Hematopoietic multipotent progenitor cell (in vitro differentiated cells): ENCODE measurements at places on chromosomes 16 and 17.

GRCh38 chr16:81908466-81909262, 102.6 kb downstream of the SDR42E1 start:
- DNase-seq, result no peak

DNA sequence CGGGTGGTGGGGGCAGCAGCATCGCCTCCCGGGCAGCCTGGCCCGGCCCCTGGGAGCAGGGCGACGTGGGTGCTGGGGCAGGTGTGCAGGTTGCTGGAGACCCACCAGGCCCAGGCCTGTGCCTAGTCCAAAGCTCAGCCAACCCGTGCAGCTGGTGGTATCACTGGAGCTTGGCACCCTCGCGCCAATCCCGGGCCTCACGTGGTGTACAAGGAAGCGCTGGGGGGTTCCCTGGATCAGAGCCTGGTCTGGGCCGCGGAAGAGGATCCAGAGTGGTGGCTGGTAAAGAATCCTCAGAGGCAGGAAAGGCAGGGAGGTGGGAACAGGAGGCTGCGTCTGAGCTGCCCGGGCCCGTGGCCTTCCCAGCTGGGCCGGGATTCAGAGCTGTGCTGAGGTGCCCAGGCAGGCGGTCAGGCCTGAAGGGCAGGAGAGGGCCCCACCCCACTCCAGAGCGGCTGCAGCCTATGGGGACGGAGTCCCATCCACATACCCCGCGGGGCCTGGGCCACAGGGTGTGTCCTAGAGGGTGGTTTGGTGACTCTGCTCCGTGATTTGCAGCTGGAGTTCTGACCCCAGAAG, 36.2 kb downstream of the ZFPM1 start:
- no peak for DNase-seq

- DNase-seq, result no peak
Measured at GRCh38 chr16:13324851-13325250, 423.5 kb downstream of the SHISA9 start.

DNA sequence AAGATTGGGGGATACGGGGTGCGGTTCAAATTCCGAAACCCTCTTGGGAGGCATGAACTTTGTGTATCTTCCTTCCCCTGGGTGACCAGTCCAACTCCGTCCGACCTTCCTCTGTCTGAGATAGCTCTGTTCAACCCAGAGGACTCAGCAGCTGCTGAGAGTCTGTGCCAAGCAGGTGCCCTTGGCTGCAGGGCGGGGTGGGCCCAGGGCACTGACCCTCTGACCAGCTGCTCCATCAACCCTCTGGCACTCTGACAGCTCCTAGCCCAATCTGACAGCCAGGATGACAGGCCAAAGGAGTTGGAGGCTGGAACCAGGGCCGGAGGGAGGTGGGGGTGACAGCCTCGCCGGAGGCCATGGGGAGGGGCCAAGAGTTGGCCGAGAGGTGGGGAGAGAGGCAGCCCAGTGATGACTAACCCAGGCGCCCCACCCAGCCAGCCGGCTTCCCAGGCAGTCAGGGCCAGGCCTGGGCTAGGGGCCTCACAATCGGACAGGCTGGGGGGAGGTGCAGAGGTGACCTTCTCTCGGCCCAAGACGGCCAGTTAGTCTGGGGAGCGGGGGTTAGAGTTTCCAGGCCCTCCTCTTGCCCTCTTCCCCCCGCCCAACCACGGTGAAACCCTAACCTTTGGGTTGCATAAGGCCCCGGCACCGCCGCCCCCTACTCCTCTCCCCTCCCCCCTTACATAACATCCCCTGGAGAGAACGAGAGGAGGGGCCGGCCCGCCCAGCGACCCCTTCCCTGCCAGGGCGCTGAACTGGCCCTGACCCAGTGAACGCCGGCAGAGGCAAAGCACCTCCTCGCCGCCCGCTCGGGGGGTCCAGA, 5.0 kb upstream of the TLCD2 start:
- DNase-seq, result peak; percentile 56

DNA sequence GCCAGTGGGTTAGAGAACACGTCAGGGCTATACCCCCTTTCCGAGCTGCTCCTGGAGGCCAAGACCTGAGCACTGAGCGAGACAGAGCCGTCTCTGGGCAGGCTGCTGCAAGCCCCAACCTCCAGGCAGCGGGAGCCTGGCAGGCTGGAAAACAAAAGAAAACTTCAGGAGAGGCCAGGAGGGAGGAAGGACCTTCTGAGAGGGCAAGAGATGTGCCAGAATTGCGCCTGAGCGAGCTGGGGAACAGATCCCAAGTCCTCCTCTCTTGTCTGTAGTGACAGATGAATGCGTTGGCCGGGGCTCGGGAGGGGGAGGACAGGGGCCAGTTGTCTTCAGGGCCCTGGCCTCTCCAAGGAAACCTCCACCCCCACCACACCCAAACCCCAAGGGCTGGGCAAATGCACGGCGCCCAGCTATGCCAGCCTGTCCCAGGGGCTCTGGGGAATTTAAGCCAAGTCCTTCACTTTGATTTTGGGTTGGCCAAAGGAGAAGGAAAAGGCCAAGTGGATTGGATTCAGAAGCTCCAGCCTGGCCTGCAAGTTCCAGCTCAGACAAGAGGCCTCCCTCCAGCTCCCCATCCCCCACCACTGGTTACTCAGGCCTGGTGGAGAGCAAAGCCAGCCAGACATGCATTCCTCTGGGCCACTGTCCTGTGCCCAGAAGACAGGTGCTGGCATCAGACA, 18.1 kb downstream of the SDK2 start:
- no peak for DNase-seq

- no peak for DNase-seq
Measured at GRCh38 chr17:71649941-71650350, 470.9 kb upstream of the SOX9 start.

DNA sequence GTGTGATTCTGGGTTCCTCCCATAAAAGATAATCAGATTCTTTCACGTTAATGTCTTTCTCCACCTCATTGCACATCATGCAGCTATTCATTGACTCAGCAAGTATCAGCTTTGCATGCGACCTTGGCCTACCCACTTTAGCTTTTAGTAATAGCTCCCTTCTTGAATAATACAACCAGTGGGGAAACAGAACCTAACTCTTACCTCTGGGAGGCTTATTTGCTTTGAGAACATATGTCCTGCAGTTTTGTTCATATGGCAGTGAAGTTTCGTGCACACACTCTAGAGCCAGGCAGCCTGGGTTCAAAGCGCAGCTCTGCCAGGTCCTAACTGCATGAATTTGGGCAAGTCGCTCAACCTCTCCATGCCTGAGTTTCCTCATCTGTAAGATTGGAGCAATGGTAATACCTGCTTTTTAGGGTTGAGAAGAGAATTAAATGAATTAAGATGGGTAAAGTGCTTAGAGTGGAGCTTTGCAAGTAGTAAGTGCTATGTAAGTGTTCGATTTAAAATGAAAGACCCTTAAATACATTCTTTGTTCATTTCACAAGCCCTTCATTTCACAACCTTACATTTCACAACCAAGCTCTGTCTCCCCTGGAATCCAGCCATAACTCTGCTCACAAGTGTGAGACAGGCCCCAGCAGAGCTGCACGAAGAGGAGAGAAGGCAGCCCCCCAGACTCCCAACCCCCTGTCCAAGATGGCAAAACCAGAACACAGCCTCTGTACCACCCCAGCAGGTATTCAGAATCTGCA, 29.3 kb downstream of the MAPT start:
- no peak for DNase-seq

GRCh38 chr16:77043076-77043475, 147.9 kb upstream of the MON1B start:
- no peak for DNase-seq

GRCh38 chr16:22352723-22353122, 21.7 kb downstream of the CDR2 start:
- DNase-seq, result no peak

DNA sequence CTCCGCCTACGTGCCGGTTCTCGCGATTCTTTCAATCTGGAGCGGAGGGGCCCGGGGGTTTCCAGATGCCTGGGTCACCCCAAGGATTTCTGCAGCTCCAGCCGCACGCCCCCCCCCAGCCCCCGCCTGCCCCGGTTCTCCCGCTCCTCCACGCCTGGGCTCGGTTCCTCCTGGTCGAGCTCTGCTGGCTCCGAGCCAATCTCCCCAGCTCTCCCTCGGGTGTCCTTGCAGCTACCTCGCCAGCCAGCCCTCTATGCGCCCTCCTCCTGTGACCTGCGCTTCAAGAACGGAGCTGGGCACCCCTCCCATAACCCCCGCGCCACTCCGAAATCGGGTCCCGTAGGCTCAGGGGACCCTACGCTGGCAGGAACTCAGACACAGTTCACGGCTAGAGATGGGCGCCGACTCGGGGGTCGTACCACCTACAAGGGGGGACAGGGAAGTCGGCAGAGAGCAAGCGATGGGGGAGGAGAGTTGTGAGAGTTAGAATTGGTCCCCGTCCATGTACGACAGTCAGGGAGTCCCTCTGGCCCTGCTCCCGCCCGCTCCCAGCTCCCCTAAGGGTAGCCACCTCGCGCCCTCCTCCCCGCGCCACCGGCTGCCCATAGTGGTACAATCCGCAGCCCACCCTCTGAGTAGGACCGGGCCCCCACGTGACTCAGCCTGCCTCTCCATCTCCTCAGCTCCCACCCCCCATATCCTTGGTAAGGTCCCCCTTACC, 961 bp downstream of the FGF11 start:
- no peak for DNase-seq
